Immature natural killer cell (primary cell): ENCODE measurements at places on chromosomes 7 and 10.

DNA sequence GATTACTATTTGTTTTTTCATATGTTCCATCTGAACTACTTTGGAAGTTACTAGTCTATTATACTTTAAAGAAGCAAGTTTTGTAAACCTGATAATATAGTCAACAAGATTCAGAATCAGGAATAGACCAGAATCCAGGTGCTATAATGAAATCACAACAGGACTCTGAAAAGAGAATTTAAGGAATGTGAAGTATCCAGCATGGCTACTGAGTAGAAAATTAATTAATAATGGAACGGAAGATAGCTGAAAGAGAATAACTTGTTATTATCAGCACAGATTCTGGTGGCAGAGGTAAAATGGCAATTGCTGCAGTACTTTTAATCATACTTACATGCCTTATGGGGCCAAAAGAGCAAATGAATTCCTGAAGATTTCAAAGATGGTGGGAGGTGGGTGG is 43.1 kb upstream of the CHCHD3 start:
- no peak for DNase-seq

- no peak for DNase-seq
Measured at GRCh38 chr10:114100848-114101741, 57.4 kb downstream of the ADRB1 start.

GRCh38 chr10:79255007-79255507 is 92.2 kb upstream of the PPIF start:
- no peak for DNase-seq

GRCh38 chr10:44056967-44057805 is 327.7 kb downstream of the CXCL12 start:
- DNase-seq: no peak

GRCh38 chr7:23863209-23863787 is 153.3 kb downstream of the STK31 start:
- DNase-seq: peak; percentile 9

DNA sequence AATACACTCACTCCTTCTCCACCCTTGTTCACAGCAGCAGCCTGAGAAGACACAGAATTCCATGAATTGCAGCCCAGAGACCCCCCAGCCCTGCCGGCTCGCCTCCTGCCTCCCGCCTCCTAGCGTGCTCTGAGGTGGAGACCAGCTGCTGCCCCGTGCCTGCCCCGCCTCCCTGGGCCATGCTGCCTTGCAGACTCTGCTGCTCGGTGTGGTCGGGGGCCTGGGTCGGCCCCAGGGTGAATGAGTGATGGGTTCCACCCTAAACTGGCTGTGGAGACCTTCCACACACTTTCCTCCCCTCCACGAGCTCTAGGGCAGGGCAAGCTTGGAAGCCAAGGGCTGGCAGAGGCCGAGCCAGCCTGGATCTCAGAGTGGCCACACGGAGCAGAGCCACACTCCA is 479.3 kb downstream of the DNAJB6 start:
- DNase-seq: no peak
